ENCODE measurements at places on chromosomes 1 and 21. TPM values are rescaled to one million over a fixed set of nuclear protein-coding genes. Genes with fewer than 3 reads are reported as not detected.

Gene OPRD1
- 0.37 TPM for total RNA-seq

Gene LCE1E
- not detected for total RNA-seq

Gene DVL1
- 55.4 TPM for total RNA-seq

Gene HJV
- total RNA-seq: 0.31 TPM

Gene PTGS2
- total RNA-seq: 0.09 TPM

DNA sequence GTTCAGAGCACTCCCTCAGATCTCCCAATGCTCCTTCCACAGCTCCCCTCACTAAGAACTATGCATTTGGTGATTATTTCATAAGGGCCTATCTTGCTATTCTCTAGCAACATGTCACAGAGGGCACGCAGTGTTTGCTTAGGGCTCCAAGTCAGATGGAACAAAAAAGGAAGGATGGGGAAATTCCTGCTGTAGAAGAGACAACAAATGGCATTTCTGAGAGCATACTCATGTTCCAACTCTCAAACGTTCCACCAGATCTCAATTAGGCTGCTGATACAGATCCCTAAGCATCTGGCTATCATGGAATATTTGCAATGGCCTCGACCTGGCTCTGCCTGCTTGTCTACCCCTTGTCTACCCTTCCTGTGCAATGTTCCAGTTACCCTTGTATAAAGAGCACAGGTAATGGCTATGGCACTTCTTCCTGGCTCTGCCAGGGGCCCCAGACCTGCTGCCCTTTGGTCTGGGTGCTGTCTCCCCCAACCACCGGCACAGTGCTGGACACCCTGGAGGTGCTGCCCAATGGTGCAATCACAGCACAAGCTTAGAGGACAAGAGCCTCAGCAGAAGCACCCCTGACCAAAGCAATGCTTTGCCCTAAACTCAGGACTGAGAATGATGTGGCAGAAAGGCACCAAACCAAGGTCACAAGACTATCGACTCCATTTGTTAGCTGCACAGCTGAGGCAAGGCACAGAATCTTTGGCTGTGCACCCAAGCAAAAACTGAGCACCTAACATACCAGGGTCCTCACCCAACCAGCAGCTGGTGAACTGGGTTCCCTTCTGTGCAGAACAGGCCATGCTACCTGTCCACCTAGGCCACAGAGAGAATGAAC, 3.6 kb downstream of the PARP1 start:
- ATAC-seq: no peak

- ATAC-seq: peak; percentile 81
Observed at GRCh38 chr1:153000294-153000693, 1.3 kb upstream of the SPRR3 start.

DNA sequence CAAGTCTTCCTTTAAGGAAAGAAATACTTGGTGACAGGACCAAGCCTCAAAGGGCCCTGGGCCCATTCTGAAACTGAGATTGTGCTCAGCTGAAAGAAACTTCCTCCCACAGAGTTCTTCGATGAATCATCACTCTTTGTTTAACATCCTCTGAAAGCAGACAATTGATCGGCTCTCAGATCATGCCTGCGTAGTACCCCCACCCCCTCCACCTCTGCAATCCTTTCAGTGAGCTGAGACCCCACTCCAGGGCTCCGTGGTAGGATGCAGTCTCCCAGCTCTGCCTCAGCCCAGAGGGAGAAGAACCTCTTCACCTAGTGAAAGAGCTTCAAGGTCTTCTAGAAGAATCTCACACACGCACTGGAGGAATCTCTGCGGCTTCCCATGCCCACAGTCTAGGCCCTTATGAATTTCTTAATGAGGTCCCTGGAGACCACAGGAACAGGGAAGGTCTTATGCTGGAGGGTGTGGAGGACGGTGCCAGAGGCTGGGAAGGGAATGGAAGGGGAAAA, 104.9 kb upstream of the SOD1 start:
- no peak for ATAC-seq

DNA sequence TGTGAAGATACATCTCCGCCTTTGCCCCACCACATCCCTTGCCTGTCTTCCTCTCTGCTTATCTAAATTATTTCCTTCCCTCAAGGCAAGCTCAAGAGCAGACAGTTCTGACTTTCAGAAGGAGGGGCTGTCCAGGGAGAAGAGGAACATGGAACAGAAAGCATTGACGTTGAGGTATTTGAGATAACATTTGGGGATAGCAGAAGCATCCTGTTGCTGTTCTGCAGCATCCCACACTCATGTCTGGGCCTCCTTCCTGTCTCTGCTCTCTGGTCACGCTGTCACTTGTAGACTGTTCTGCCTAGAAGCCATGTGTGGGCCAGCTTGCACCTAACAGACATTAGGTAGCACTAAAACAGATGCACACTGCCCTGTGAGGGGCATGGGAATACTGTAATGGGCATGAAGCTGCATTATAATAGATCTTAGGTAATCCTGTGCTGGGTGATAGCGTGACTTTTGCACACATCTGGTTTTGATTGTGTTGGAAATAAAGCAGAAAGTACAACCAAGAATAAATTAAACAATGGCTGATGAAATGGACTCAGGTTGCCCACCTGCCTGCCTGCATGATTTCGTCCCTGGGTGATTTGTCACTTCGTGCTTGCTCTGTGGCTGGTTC, 660 bp upstream of the RD3 start:
- peak; percentile 10 for ATAC-seq

GRCh38 chr1:16207318-16208269, 4.9 kb downstream of the ARHGEF19 start:
- ATAC-seq: peak; percentile 2

- ATAC-seq: no peak
Observed at GRCh38 chr1:32636914-32637645, 13.3 kb downstream of the ZBTB8OS start.

DNA sequence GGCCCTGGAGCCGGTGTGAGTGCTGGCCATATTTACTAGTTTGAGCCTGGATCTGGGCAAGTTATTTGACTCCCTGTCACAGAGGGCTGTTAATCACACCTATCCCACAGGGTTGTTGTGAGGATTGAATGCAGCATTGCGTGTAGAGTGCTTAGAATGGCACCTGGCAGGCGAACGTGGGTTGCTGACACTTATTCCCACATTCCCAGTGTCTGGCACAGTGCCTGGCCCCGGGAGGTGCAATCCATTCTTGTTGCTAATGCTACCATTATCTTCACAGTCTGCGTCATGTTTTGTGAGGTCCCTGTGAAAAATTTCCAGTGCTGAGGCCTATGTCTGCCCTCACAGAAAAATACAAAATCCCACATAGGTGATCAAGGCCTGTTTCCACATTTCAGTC, 66.1 kb downstream of the CD2 start:
- no peak for ATAC-seq

Data from motor neuron (in vitro differentiated cells).